ENCODE measurements at places on chromosomes 4 and X.

- no peak for DNase-seq
Measured at GRCh38 chr4:142528433-142528832, 317.7 kb downstream of the INPP4B start.

GRCh38 chr4:132956962-132957361 is 192.1 kb upstream of the PCDH10 start:
- DNase-seq: no peak

DNA sequence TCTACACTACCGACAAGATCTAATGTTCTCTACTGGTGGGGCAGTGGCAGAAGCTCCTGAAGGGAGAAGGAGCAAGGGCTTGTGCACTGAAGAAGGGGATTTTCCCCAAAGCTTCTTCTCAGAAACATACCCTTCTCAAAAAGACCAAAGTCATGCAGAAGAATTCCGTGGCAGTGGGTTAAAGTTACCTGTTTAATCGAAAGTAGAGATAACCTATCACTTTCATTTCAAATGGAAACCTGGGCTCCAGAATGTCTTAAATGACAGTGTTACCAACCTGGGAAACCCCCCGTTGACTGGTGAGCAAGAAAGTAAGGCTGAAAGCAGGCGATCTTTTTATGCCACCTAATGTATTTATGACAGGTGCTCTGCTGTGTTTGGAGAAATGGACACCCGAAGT is 92.5 kb upstream of the TEX13D start:
- DNase-seq: no peak

- DNase-seq: no peak
Measured at GRCh38 chr4:10529291-10530136, 72.3 kb upstream of the ZNF518B start.

DNA sequence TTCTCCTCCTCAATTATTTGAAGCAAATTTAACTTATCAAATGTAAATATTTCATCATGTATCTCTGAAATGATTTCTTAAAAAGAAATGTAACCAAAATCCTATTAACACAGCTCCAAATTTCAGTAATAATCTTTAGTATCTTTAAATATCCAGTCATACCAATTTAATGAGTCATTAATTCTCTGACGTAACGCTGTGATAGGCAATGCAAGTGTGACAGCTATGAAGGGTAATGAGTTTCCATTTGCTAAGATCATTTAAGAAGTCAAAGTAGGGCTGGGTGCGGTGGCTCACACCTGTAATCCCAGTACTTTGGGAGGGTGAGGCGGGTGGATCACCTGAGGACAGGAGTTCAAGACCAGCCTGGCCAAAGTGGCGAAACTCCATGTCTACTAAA is 15.6 kb downstream of the RPS3A start:
- DNase-seq: no peak

DNA sequence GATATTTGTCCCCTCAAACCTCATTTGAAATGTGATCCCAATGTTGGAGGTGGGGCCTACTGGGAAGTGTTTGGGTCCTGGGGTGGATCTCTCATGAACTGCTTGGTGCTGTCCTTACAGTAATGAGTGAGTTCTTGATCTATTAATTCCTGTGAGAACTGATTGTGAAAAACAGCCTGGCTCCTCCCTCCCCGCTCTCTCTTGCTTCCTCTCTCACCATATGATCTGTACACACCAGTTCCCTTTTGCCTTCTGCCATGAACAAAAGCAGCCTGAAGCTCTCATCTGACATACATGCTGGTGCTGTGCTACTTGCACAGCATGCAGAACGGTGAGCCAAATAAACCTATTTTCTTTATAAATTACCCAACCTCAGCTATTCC is 11.2 kb upstream of the YIPF7 start:
- DNase-seq: no peak

GRCh38 chrX:122238801-122239200 is 945.3 kb upstream of the GRIA3 start:
- DNase-seq: peak; percentile 10

DNA sequence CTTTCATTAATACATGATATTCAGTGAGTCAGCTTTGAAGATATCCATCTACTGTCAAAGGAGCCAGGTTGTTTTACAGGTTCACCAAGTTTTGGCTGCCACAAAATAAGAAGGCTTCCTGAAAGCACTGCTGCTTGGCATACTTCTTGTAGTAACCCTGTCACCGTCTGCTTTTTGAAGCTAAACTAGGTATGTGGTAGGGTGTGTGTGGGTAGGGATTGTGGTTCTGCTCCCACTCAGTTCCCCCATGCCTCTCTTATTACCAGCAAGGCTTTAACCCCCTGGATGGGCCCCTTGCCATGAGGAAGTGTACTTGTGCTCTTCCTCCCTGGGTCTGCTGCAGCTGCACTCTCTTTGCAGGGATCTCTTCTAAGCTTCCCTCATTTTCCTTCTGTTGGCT is 191.2 kb downstream of the BANK1 start:
- DNase-seq: no peak

GRCh38 chr4:31059753-31060522 is 339.8 kb downstream of the PCDH7 start:
- no peak for DNase-seq

- no peak for DNase-seq
Measured at GRCh38 chr4:181030961-181031360, 1212.2 kb upstream of the TENM3 start.

DNA sequence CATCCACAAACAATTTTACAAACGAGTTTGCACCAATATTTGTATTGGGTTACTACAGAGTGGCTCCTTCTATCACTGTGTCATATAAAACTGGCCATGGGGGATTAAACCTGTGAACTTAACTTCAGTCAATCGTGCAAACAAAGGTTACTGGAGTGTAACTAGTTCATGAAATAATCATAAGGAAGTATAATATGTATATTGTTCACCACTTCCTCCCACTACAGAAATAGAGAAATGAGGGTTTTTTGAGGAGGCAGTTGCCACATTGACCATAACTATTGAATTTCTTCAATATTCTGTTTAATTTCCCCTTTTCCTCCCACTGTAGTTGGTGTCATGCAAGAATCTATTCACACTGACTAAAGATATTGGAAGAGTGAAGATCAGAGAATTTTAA is at the start of gene GPR82:
Gene GPR82 (plus strand): TSS at position 356 of the 400 bp plus-strand sequence. CDS start 2,846 bp downstream, outside the sequence.
- no peak for DNase-seq

- DNase-seq: no peak
Measured at GRCh38 chr4:178937130-178937529, 1494.9 kb upstream of the AGA start.

DNA sequence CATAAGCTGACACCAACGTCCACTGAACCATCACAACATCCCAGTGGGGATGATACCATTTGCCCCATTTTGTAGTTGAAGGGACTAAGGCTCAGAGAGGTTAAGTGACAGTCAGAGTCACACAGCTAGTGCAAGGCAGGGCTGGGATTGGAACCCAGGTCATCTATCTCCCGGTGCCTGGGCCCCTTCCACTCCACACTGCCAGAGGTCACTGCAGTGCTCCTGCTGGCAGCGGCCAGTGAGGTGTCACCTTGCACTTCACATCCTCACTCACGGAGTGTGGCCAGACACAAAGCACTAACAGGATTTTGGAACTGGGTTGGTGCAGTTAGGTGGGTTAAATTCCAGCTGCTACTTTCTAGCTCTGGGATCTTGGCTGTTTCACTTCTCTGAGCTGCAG is 118.7 kb downstream of the ENPP6 start:
- DNase-seq: no peak

DNA sequence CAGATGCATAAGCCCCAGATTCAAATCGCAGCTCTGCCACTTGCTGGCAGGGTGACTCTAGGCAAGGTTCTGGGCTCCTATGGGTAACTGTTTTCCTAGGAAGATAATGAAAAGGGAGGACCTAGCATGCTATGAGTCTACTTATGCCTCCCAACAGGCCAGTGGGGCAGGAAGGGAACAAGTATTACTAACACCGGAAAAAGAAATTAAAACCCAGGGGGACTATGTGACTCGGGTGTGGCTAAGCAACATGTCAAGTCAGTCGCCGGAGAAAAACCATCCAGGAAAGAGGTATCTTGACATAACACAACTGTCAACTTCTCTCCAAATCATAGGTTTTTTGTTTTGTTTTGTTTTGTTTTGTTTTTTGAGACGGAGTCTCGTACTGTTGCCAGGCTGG is 45.5 kb upstream of the RBPJ start:
- DNase-seq: no peak

DNA sequence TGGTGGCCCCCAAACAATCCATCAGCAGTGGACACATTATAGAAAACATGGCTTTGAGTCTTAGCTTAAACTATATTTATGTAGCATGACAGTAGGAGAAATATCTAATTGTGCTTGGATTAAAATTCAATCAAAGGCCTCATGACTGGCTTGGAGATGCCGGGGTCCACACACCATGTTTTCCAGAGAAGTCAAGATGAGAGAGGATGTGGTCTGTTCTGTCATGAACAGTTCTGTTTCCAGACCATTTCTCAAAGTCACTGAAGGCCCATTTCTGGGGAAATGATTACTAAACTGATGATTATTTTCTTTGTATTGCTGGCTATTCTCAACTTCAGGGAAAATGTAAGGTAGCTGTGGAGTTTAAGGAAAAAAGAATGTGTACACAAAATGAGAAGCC is 76.3 kb downstream of the C4orf51 start:
- no peak for DNase-seq

DNA sequence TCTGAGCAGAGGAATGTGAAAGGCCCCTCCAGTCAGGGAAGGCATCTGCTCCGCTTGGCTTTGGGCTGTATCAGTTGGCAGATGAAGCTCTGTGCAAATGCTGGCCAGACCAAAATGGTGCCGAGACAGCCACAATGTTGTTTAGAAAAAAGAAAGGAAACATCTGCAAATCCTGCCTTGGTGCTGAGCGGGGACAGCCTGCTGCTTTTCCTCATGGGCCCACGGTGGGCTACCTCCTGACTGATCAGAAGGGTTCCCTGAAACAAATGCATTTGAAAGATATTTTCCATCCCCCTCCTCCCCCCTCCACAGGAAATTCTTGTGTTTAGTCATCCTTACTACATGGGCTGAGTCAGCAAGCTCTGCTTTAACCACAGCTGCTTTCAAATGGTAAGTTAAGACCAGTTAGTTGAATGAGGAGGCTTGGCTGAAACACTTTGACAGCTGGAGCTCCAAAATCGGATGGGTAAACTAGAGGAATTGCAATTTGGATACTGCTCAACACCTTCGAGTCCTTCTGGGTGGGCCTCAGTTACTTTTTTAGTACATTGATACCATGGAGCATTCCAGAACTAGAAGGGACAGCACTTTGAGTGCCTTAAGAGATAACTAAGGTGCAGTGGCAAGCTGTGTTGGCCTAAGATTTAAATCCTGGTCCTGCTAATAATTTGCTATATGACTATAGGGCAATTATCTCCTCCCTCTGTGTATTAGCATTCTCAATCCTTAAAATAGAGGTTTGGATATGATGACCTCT is 36.0 kb downstream of the PLAC1 start:
- DNase-seq: peak; percentile 86

GRCh38 chr4:125992891-125993290 is 678.1 kb downstream of the FAT4 start:
- peak; percentile 4 for DNase-seq

DNA sequence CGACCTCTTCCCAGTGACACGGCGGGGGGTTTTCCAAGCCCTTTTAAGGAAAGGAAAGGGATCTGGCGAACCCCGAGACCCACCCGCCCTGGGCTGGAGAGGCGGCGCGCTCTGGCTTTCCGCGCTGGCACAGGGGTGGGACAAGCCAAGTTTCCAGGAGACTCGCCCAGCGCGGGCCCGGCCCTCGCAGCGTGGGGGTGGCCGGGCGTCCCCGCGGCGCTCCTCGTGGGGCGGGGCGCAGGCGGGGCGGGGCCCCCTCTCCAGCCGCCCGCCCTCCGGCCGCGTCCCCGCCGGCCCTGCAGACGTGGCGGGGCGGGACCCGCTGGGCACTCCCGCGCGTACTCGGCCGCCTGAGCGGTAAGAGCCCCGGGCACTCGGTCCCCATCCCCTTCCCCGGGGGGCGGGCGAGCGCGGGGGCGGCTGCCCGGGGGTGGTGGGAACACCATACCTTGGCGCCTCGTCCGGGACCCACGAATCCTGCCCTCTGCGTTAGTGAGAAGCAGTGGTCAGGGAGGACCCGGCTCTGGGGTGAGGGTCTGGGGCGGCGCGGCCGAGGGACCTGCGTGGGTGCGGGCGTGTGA is at the start of gene FAM114A1:
Gene FAM114A1 (plus strand): TSS at position 329 of the 581 bp plus-strand sequence. CDS start 10,273 bp downstream, outside the sequence.
- peak; percentile 79 for DNase-seq

DNA sequence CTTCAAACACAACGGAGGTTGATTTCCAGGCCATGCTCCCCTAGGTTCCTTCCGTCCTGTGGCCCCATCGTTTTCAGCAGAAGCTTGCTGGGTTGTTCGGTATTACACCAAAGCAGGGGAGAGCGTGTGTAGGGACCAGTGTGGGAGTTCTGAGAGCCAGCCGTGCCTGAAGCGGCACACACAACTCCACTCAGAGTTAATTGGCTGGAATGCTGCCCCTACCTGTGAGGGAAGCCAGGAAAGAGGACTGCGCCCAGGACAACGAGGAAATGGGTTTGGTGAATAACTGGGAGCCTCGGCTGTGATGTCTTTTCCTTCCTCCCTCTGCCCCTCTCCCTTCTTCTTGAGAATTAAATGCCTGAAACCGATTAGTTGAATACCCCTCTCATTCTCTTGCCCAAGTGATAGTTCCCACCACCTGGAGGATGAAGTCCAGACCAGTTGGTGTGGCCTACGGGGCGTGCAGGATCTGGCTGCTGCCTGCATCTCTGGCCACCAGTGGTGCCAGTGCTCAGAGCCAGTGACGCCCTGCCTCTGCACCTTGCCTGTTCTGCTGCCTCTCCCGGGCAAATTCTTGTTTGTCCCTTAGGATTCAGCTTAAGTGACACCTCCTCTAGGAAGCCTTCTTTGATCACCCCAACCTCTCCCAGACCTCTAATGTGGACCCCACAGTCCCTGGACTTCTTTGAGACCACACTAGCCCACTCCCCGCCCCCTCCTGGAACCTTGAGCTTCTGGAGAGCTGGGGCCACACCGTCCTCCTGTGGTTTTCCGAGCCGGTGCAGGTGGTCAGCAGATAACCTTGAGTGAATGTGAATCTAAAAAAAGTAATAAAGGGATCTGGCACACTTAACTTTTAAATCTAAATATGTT is 33.6 kb downstream of the TBC1D14 start:
- no peak for DNase-seq

DNA sequence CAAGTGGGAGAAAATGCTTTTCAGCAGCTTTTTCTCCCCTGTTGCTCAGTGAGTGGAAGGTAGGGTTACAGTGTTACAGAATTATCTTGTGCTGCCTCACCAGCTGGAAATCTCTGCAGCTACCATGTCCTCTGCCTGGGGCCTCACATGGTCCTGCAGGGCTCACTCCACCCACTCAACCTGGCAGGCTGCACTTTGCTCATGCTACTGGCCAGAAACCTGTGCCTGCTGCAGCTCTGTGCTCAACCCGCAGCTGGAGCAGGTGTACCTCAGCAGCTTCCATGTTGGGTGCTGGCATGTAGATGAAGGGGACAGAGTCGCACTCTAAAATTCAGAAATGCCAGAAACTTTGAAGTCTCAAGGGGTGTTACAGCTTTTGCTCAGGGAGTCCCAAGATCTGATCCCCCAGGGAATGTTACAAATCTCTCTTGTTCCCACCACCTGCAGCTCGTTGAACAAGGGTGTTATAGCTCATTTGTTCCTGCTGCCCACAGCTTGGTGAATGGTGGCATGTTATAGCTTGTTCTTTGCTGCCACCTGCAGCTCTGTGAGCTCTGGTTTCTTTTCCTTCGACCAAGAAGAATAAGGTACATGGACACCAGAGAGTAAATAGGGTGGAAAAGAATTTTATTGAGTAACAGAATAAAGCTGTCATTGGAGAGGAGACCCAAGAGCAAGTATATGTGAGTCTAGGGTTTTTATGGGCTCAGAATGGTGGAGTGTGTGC is 845.8 kb downstream of the TECRL start:
- no peak for DNase-seq

Data from fibroblast of skin of left quadriceps (primary cell).